ENCODE measurements at places on chromosomes 7 and 10. TPM values are rescaled to one million over a fixed set of nuclear protein-coding genes. Genes with fewer than 3 reads are reported as not detected.

- H3K36me3 ChIP-seq = no peaks in the 10 kb centered on the region
- no peak overlapping the region for H3K27ac ChIP-seq
- H3K27me3 ChIP-seq = no peaks in the 10 kb centered on the region
- DNase-seq = no peak
- peaks cover 14% of the 10 kb centered on the region for H3K4me1 ChIP-seq
Observed at GRCh38 chr7:128384726-128385125, 23.2 kb upstream of the PRRT4 start.

- no peaks in the 10 kb centered on the region for H3K27me3 ChIP-seq
- H3K27ac ChIP-seq = no peak overlapping the region
- no peak for DNase-seq
- H3K36me3 ChIP-seq = no peaks in the 10 kb centered on the region
- H3K4me1 ChIP-seq = peaks cover 8% of the 10 kb centered on the region
Observed at GRCh38 chr7:108415821-108416536, 40.3 kb downstream of the NRCAM start.

DNA sequence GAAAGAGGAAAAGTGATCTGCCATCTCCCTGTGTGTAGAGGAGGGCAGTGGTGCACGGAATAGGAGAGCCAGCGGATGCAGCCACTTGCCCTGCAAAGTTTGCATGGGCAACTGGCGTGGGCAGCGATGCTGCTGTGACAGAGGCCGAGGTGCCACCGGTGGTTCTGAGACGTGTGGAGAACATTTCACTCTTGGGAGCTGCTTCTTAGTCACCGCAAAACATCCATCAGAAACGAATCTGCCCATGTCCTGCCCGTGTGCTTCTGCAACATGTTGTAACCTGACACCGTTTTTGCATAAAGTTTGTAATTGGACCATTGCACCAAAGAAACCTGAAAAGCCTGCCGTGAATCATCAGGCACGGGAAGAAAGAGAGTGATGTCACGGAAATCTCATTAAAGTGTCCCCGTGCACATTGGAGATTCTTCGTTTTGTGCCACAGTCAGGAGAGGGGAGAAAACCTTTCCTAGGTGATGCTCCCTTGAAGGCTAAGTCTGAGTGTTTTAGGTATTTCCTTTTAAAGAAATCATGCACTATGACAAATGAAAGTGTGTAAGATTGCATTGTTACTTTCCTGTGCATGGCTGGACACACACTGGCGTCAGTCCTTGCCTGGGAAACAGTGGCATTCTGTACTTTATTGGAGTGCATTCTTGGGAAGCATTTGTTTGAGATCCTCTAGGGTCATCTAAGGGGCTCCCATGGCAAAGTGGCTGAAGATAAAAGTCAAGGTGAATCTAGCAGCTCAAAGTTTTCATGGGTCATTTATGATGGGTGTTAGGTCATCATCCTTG is 302.6 kb downstream of the KLF6 start:
- H3K27ac ChIP-seq = no peak overlapping the region
- H3K4me1 ChIP-seq = 0 out of 2 replicates have a peak, but pooled peaks cover 2% of the 10 kb centered on the region
- no peak for DNase-seq
- no peak overlapping the region for H3K4me3 ChIP-seq
- no peaks in the 10 kb centered on the region for H3K36me3 ChIP-seq

DNA sequence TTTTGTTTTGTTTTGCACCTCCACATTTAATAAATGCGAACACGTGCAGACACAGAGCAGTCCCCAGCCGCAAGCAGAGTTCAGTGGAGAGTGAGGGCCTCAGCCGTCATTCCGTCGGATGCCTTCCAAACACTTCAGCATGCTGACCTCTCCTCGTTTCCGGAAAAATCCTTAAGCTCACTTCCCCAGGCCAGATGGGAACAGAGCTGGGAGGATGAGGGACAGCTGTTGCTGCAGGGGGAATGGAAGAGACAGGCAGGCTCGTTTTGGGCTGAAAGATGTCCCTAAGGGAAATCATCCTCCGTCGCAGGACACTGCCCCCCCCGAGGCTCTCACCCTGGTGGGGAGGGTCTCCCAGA is 17.2 kb upstream of the FGFR2 start:
- H3K27me3 ChIP-seq = no peaks in the 10 kb centered on the region
- no peaks in the 10 kb centered on the region for H3K4me1 ChIP-seq
- DNase-seq = no peak
- no peak overlapping the region for H3K4me3 ChIP-seq

PTTG1IP2 gene
- polyA plus RNA-seq = not detected

IFIT1 gene
- 0.94 TPM for polyA plus RNA-seq

GRCh38 chr10:30558411-30558810 is 71.1 kb downstream of the LYZL2 start:
- no peaks in the 10 kb centered on the region for H3K36me3 ChIP-seq
- peaks cover 5% of the 10 kb centered on the region for H3K4me1 ChIP-seq
- no peaks in the 10 kb centered on the region for H3K27me3 ChIP-seq
- no peak overlapping the region for H3K27ac ChIP-seq

GRCh38 chr7:75813084-75813483 is 522 bp downstream of the CCL24 start:
- DNase-seq = no peak
- H3K36me3 ChIP-seq = no peaks in the 10 kb centered on the region
- no peak overlapping the region for H3K27ac ChIP-seq
- H3K4me1 ChIP-seq = peaks cover 3% of the 10 kb centered on the region

- H3K4me3 ChIP-seq = no peak overlapping the region
- H3K27me3 ChIP-seq = no peaks in the 10 kb centered on the region
- DNase-seq = no peak
- H3K27ac ChIP-seq = no peak overlapping the region
Observed at GRCh38 chr7:151116603-151117440, 30.5 kb downstream of the AGAP3 start.

DNA sequence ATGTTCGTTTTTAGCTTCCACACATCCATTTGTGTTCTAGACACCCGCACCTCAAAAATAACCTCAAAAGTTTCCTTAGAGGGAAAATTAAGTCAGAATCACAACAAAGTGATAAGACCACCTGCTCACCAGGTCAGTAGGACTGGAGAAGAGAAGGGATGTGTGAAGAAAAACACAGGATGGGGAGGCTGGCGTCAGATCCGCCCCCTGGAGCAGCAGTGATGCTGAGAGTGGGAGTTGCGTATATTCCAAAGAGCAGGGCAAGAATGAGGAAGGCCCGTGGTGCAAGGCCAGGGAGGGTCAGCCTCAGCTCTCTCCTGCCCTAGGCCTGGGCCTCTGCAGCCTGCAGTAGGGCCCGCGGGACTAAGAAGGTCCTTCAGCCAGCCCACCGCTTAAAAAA is 28.7 kb downstream of the CRTAC1 start:
- H3K27me3 ChIP-seq = no peaks in the 10 kb centered on the region
- no peak overlapping the region for H3K4me3 ChIP-seq
- H3K27ac ChIP-seq = no peak overlapping the region
- no peak for DNase-seq
- no peaks in the 10 kb centered on the region for H3K4me1 ChIP-seq

- no peak for DNase-seq
- H3K4me1 ChIP-seq = peaks cover 5% of the 10 kb centered on the region
- H3K4me3 ChIP-seq = no peak overlapping the region
- H3K36me3 ChIP-seq = peaks cover 5% of the 10 kb centered on the region
- H3K27me3 ChIP-seq = no peaks in the 10 kb centered on the region
Observed at GRCh38 chr7:134899729-134900128, 86.6 kb upstream of the AGBL3 start.

GRCh38 chr7:28748933-28749584 is 209.1 kb downstream of the TRIL start:
- H3K27me3 ChIP-seq = no peaks in the 10 kb centered on the region
- no peaks in the 10 kb centered on the region for H3K36me3 ChIP-seq
- no peak for DNase-seq
- H3K27ac ChIP-seq = no peak overlapping the region
- H3K4me1 ChIP-seq = peaks cover 5% of the 10 kb centered on the region

DNA sequence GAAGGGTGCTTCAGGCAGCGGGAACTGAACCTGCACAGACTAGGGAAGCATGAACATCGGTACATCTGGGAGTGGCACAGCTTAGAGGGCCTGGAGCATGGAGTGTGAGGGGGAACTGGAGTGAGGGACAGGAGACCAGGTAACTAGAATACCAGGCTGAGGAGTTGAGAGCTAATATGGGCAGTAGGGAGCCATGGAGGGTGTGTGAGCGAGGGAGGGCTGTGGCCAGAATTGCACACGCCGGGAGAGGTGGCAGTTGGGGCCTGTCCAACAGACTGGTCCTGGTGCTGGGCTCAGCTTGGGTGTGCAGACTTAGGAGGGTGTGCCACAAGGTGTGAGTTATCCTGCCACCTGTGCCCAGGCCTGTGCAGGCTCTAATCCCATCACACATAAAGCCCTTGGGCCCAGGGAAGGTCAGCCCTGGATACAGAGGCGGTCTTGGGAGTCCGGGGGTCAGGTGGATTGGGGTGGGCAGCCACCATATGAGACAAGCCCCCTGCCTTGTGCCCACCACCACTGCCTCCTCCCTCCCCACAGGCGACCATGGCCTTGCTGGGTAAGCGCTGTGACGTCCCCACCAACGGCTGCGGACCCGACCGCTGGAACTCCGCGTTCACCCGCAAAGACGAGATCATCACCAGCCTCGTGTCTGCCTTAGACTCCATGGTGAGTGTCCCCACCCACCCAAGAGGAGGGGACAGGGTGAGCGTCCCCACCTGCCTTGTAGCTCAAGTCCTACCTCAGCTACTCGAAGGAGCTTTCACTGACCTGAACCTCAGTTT is 54.0 kb downstream of the GTF2IRD1 start:
- H3K4me1 ChIP-seq = no peaks in the 10 kb centered on the region
- H3K36me3 ChIP-seq = peaks cover 8% of the 10 kb centered on the region
- no peak overlapping the region for H3K4me3 ChIP-seq
- DNase-seq = no peak

DNA sequence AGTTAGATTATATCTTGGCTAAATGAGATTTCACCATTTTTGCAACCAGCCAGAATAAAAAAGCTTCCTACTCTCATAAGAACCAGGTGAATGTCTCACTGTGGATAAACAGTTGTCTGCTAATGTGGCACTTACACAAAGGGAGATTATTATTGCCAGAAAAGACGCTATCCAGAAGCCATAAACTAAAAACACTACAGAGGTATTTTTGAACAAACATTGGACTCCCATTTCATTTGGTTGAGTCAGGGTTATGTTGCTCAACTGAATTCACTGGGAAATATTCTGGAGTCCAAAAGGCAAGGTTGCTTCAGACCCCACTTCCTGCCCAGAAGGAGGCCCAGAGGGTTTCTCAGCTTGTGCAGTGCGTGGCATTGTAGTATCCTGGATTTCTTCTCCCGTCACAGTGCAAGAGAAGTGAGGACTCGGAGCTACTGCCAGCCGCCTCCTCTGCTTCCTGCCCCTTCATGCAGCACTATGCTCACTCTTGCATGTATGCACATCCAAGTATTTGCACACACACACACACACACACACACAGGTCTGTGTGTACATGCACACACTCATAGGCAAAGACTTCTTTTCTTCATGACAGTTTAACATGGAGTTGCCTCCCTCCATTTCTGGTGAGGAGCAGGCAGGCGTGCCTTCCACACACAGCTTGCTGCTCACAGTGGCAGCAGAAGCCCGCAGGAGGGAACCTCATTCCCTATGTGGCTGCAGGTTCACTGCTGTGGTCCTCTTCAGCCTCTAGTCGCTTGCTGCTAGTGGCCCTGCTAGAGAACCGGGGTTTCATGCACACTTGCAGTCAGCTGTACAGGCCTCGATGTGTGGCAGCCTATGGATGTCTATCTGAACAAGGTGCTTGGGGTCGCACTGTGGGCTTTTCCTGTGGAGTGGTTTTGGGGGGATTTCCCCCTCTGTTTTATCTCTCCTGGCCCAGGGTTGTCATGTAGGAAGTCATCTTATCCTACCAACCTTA is 10.1 kb downstream of the DENND10 start:
- no peak overlapping the region for H3K27ac ChIP-seq
- H3K36me3 ChIP-seq = peaks cover 50% of the 10 kb centered on the region
- H3K4me3 ChIP-seq = no peak overlapping the region

DNA sequence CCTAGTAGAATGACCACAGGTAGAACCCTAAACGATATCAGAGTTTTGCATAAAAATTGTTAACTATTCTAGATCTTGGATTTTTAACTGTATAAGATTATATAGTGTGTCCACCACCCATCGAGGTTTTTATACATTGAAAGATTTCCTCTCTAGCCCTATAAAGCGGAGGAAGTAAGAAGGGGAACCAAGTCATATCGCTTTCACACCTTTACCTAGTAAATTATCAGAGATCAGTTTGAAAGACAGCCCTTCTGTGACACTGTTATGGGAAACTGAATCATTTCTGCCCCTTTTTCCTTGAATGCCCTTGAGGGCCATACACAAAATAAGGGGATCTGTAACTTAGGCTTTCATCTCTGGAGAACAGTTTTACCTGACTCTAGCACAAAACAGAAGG is 8.3 kb upstream of the GPR37 start:
- H3K4me3 ChIP-seq = no peak overlapping the region
- H3K27me3 ChIP-seq = no peaks in the 10 kb centered on the region
- no peak overlapping the region for H3K27ac ChIP-seq
- H3K36me3 ChIP-seq = no peaks in the 10 kb centered on the region

ZNF365 gene
- 0.41 TPM for polyA plus RNA-seq

DNA sequence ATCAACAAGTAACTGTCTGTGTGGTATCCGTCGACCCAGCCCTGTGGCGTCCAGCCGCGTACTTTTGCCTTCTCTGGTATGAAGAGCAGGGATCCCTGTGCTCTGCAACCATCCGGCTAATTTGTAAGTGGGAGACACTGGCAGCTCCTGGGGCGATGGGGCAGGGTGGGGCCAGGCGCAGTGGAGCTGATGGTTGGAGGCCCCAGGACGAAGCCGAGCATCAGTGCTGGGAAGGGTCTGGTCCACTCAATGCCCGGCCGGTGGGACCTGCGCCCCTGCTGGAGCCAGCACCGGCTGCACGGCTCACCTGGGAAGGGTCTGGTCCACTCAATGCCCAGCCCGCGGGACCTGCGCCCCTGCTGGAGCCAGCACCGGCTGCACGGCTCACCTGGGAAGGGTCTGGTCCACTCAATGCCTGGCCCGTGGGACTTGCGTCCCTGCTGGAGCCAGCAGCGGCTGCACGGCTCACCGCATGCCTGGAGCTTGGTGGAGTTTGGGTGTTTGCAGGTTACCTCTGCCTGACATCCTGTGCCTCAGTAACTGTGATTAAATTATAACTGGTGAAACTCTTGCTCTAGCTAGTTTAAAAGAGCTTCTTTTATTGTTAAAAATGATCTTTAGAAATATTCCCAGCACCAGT is 96.1 kb downstream of the NKX6-2 start:
- DNase-seq = no peak
- H3K4me3 ChIP-seq = no peak overlapping the region
- H3K27me3 ChIP-seq = no peaks in the 10 kb centered on the region
- no peak overlapping the region for H3K27ac ChIP-seq
- no peaks in the 10 kb centered on the region for H3K4me1 ChIP-seq
- no peaks in the 10 kb centered on the region for H3K36me3 ChIP-seq

NEBL gene
- polyA plus RNA-seq = 4.7 TPM

DNA sequence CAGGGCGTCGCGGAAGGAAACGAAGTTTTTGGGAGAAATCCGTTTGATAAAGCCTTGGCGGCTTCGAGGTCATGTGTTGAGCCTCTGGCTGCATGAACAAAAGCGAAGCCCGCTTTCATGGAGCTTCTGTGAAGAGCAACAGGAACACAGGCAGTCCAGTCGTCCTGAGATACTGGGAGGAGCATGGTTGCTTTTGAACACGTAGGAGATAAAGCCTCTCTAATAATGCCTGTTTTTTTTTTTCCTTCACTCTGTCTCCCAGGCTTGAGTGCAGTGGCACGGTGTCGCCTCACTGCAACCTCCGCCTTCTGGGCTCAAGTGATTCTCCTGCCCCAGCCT is 473 bp upstream of the ZNF32 start:
- H3K27me3 ChIP-seq = peaks cover 2% of the 10 kb centered on the region
- H3K36me3 ChIP-seq = peaks cover 22% of the 10 kb centered on the region
- no peak overlapping the region for H3K27ac ChIP-seq
- DNase-seq = no peak
- H3K4me3 ChIP-seq = peak overlapping the region; percentile 52

Measured in H1 (cell line).